ENCODE measurements at places on chromosomes 4 and X.

- no peaks in the 10 kb centered on the region for H3K27me3 ChIP-seq
- peaks cover 21% of the 10 kb centered on the region for H3K36me3 ChIP-seq
- no peak overlapping the region for H3K27ac ChIP-seq
- no peak for DNase-seq
These were observed 48.3 kb downstream of the RAB33B start for GRCh38 chr4:139501927-139502899.

DNA sequence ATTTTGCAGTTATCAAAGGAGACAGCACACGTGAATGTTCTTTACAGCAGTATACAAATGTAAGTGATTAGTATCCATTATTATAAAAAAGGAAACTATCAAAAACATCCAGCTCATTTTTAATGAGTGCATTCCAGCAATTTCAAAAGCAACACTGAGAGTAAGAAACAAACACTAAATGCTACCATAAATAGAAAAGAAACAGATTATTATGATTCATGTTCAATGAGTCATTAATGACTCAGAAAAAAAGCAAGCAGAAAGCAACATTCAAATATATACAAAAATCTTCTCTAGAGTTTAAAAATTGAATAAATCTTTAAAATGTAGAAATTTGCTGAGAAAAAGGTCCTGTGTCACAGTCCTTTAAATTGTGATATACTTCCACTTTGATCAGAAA is 346.5 kb upstream of the FMR1 start:
- H3K4me1 ChIP-seq, result no peaks in the 10 kb centered on the region
- H3K4me3 ChIP-seq, result no peak overlapping the region
- no peak for DNase-seq
- no peaks in the 10 kb centered on the region for H3K27me3 ChIP-seq
- no peaks in the 10 kb centered on the region for H3K36me3 ChIP-seq
- no peak overlapping the region for H3K27ac ChIP-seq

GRCh38 chr4:147160908-147161513 is 215.3 kb upstream of the TTC29 start:
- no peaks in the 10 kb centered on the region for H3K27me3 ChIP-seq
- no peak for DNase-seq
- H3K27ac ChIP-seq, result no peak overlapping the region

DNA sequence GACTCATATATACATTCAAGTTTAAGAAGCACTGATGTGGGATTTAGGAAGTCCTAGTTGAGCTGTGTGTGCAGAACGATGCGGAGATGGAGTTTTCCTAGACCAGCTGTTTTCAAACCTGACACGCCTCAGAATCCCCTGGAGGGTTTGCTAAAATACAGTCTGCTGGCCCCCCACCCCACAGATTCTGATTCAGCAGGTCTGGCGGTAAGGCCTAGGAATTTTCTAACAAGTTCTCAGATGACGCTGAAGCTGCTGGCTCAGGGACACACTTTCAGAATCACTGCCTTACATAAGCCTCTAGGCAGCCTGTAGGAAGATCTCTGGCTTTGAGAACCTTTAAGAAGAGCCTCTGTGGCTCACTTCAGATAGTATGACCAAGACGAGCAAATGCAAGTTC is 73.1 kb downstream of the PHEX start:
- H3K4me1 ChIP-seq, result no peaks in the 10 kb centered on the region
- no peaks in the 10 kb centered on the region for H3K36me3 ChIP-seq
- no peak overlapping the region for H3K4me3 ChIP-seq
- no peaks in the 10 kb centered on the region for H3K27me3 ChIP-seq

GRCh38 chr4:4829837-4830236 is 29.6 kb upstream of the MSX1 start:
- H3K4me3 ChIP-seq, result no peak overlapping the region
- no peaks in the 10 kb centered on the region for H3K36me3 ChIP-seq
- H3K27ac ChIP-seq, result no peak overlapping the region
- no peak for DNase-seq

GRCh38 chr4:75786526-75786925 is 62.1 kb downstream of the USO1 start:
- no peak overlapping the region for H3K4me3 ChIP-seq
- no peaks in the 10 kb centered on the region for H3K27me3 ChIP-seq
- no peak overlapping the region for H3K27ac ChIP-seq
